ENCODE measurements at places on chromosomes 12 and 14. TPM values are rescaled to one million over a fixed set of nuclear protein-coding genes. Genes with fewer than 3 reads are reported as not detected.

The RASSF3 gene
- 10.3 TPM for total RNA-seq

The DPPA3 gene
- total RNA-seq, result not detected

The YARS2 gene
- total RNA-seq, result 35.0 TPM

The IL25 gene
- total RNA-seq, result not detected

The DAAM1 gene
- total RNA-seq, result 49.9 TPM

The KRT72 gene
- total RNA-seq, result not detected

The CCDC175 gene
- not detected for total RNA-seq

The GLIPR1L2 gene
- total RNA-seq, result 0.93 TPM

The BCL2L2 gene
- 36.4 TPM for total RNA-seq

The DCN gene
- total RNA-seq, result not detected

The PTPRQ gene
- 0.14 TPM for total RNA-seq

The PTHLH gene
- total RNA-seq, result 43.7 TPM

The TMPO gene
- 60.1 TPM for total RNA-seq

The RNF212B gene
- total RNA-seq, result not detected

The ACVRL1 gene
- not detected for total RNA-seq

The KRT7 gene
- total RNA-seq, result 655 TPM

All from nasal cavity respiratory epithelium epithelial cell of viscerocranial mucosa (primary cell).